ENCODE measurements at places on chromosomes 3 and 15.
A peak's percentile ranks its signal among the peaks of the same experiment; 100 is the strongest.

DNA sequence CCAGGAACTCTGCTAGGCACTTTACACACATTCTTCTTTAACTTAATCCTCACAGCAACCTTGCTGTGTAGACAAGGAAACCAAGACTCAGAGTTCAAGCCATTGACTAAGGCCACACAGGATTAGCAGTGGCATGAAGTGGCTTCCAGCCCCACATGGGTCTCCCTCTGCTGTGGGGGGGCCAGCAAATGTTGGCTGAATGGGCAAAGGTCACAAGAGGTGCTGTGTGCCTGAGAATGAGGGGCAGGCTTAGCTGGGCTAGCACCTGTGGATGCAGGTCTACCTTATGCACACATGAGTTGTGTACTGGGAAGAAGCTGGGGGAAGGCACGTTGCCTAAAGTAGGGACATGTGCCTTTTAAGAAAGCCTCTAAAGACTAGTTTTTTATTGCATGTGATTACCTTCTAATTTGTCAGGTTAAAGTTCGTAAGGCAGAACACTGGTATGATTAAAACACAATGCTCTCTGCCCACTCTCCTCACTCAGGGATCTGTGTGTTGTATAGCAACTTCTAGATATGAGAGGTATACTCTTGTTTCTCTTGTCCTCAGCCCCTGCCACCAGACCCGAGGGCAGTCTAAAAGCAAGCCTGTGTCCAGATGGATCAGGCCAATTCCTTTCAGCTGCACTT is 10.9 kb downstream of the BAHD1 start:
- no peak for DNase-seq

- no peak for DNase-seq
Measured at GRCh38 chr15:62495670-62496614, 330.9 kb upstream of the C2CD4B start.

GRCh38 chr3:14803981-14804834 is 14.6 kb upstream of the FGD5 start:
- no peak for DNase-seq

GRCh38 chr15:90638201-90638691 is 78.9 kb upstream of the BLM start:
- DNase-seq: no peak

DNA sequence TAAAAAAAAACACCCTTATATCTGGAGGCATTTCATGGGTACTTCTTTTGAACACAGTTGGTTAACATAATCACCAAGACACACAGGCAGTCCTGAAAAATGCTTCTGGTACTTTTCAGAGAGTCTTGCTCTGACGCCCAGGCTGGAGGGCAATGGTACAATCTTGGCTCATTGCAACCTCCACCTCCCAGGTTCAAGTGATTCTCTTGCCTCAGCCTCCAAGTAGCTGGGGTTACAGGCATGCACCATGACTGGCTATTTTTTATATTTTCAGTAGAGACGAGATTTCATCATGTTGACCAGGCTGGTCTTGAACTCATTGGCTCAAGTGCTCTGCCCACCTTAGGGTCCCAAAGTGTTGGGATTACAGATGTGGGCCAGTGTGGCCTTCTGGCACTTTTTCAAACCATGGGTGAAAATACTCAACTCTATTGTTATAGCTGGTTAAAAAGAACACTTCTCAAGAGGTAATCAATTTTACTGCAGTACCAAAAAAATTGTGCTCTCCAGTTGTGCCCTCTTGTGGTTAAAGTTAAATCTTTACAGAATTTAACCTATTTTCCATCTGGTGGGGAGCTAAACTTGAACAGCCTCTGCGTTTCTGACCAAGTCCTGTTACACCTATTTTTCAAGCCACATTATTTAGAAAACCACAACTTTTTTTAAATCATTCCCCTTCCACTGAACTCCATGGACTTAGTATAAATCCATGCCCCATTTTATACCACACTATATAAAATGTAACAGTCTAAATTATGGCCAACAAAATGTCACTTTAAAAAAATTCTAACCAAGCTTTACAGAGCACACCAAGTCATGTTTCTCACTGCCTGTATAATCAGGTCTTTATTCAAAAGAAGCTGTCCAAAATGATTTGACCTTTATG is 1.2 kb upstream of the SNAPC5 start:
- DNase-seq: no peak

DNA sequence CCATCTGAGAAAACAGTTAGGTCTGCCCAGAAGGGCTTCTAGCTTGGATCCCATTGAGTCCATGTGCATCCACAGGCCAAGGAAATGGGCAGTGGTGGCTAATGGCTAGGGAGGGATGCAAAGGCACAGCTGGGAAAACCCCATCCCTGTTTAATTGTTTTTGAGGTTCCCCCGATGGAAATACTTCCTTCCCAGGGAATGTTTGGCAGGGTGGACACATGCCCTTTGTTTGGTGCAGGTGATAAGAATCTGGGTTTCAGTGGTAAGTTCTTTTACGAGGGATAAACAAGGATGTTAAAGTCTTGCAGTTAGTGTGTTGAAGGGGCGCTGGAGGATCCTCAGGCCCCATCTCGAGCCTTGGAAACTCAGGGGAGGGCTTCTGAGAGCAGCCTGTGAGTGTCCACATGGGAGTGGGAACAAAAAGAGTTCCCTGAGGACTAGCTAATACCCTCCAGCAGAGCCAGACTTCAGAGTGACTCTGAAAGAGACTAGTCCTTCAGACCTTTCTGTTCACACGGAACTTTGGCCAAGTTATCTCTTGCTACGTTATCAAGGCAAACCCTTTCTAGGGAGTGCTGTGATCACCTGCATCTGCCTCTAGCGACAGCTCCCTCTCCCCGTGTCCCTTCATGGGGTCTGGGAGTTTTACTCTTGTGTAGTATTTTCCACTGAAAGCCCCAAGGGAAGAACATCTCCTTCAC is 17.4 kb downstream of the PTPRG start:
- no peak for DNase-seq

GRCh38 chr3:99957151-99957796 is 139.6 kb downstream of the CMSS1 start:
- DNase-seq: no peak

GRCh38 chr3:15722877-15723623 is 74.7 kb downstream of the ANKRD28 start:
- DNase-seq: no peak

DNA sequence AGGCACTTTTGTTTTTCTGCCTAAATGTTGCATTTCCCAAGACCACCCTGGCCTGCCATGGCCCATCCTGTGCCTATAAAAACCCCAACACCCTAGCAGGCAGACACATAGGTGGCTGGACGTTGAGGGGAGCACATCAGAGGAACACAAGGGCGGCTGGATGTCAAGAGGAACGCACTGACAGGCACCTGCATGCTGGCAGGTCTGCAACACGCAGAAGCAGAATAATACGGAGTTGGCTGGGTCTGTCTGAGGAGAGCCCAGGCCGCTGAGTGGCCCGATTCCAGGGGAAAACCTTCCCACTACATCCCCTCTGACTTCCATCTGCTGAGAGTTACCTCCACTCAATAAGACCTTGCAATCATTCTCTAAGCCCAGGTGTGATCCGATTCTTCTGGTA is 765.6 kb downstream of the PLOD2 start:
- DNase-seq: no peak

DNA sequence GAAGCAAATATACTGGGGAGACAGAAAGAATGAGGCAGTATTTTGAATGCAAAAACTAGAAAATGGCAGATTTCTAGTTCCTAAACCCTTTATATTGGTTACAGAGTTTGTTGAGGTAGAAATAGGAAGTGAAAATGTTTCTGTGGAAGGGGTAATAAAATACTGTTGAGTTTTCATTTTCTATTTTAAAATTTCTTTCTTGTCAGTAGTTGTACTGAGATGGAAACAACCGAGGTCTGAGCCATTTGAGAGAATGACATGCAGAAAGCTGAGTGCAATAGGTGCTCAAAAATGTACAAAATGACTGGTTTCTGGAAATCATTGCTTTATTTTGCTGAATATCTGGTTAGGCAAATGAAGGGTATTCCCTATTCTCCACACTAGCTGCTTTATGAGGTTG is 361.4 kb downstream of the CHL1 start:
- DNase-seq: no peak

DNA sequence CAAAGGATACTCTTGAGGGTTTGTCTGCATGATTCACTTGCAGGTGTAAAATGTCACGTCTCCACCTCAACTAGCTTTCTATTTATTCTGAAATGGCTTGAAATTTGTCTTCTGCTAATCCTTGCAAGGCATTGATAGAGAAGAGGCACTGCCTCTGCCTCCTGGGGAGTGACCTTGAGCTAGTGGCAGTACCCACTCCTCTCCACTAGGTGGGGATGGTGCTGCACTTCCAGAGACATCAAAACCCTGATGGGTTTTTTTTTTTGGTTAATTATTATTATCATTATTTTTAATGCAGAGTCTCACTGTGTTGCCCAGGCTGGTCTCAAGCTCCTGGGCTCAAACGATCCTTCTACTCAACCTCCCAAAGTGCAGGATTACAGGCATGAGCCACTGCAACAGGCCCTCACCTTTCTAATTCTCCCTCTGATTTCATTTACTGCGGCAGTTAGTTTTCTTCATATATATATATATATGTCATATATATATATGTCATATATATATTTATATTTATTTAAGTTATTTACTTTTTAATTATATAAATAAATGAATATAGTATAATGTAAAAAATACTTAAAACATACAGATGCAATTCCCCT is 117.6 kb upstream of the EIF1B start:
- peak; percentile 24 for DNase-seq

GRCh38 chr3:45771166-45771775 is 25.1 kb downstream of the SLC6A20 start:
- DNase-seq: no peak

- no peak for DNase-seq
Measured at GRCh38 chr3:87053553-87053952, 62.6 kb upstream of the VGLL3 start.

DNA sequence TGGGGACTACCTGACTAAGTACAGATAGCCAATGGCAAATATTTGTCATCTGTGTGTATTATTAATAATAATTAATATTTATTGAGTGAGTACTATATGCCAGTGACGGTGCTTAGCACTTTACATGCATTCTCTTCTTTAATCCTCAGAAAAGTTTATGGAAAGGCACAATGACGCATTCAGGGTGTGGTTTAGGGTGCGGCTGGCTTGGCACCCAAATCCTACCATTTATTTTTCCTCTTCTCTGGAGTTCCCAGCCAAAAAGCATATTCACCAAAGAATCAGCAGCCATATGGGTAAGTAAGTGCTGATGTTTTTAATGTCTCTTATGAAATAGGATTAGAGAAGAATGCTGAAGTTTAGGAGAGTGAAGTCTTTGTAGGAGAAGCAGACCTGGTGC is 140.4 kb upstream of the TP63 start:
- DNase-seq: no peak

DNA sequence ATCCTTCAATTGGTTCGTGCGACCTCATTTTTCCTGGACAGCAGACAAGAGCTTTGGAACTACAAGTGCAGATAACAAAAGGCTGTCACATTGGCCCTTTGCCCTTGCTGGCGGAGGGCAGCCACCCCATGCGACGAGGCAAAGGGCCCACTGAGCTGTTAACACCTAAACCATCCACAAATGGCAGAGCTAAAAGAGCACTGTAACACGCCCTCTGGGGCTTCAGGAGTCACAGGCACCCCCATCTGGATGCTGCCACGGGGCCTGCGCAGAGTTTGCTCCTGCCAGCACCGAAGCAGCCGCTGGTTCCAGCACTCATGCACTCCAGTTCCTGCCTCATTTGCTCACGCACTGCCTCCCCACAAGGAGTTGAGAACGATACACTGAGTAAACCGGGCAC is 524.9 kb downstream of the ZNF385D start:
- no peak for DNase-seq

DNA sequence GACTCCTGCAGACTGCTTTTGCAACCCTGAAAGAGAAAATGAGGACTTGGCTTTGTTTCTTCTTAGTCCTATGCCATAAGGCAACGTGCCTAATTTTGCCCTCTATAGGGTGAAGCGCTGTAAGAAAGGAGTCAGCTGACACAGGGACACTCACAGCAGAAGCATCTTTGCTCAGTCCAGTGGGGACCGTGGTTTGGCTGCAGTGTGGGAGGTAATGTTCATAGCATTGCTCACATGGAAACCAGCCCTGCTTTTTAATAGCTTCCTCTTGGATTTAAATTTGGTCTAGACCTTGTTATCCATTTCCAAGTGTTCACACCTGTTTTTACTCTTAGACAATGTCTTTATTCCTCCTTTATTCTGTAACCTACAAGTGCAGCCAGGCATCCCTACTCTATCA is 1032.1 kb downstream of the NTRK3 start:
- no peak for DNase-seq

DNA sequence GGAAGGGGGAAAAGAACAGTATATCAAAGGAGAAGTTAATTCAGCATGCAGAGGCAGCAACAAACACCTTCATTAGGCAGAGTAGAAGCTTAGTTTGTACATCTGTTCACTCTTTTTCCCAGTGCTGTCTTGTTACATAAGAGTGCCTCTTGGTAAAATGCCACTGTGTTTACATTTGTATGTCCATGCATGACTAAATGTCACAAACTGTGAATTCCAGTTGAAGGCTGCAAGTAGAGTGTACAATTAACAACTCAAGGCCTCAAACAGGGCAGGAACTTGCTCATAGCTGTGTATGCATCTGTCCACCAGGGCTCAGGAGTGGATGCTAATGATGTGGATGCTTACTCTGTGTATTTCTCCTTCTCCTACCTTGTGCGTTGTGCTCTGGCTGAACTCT is 214.2 kb upstream of the TPM1 start:
- no peak for DNase-seq

GRCh38 chr3:53939813-53940212 is 48.2 kb upstream of the SELENOK start:
- no peak for DNase-seq

GRCh38 chr3:106862067-106862466 is 515.2 kb upstream of the CCDC54 start:
- no peak for DNase-seq

- DNase-seq: no peak
Measured at GRCh38 chr3:14741510-14741909, 66.6 kb downstream of the C3orf20 start.

- DNase-seq: no peak
Measured at GRCh38 chr3:125003859-125004595, 51.8 kb downstream of the HEG1 start.

DNA sequence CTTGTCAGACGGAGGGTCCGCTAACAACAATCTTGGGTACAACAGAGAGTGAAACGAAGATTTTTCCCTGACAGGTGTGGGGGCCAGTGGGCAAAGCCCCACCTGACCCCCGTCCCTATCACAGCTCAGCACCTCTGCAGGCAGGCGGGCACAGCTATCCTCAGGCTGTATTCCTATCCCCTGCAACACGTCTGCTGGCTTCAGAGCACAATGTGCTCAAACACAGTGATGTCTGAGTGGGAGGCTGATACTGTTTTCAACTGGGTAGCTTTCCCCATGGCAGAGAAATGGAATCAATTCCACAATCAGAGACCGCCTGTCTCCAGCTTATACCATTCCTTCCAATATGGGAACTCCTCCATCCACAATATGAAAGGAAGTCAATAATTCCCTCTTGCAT is 28.0 kb downstream of the TLE3 start:
- no peak for DNase-seq

- no peak for DNase-seq
Measured at GRCh38 chr3:189419038-189419437, 212.2 kb upstream of the TP63 start.
